ENCODE measurements at places on chromosomes 1 and 21.

GRCh38 chr21:31866077-31866511 lies 6.7 kb upstream of the HUNK start:
- peak; percentile 59 for DNase-seq

DNA sequence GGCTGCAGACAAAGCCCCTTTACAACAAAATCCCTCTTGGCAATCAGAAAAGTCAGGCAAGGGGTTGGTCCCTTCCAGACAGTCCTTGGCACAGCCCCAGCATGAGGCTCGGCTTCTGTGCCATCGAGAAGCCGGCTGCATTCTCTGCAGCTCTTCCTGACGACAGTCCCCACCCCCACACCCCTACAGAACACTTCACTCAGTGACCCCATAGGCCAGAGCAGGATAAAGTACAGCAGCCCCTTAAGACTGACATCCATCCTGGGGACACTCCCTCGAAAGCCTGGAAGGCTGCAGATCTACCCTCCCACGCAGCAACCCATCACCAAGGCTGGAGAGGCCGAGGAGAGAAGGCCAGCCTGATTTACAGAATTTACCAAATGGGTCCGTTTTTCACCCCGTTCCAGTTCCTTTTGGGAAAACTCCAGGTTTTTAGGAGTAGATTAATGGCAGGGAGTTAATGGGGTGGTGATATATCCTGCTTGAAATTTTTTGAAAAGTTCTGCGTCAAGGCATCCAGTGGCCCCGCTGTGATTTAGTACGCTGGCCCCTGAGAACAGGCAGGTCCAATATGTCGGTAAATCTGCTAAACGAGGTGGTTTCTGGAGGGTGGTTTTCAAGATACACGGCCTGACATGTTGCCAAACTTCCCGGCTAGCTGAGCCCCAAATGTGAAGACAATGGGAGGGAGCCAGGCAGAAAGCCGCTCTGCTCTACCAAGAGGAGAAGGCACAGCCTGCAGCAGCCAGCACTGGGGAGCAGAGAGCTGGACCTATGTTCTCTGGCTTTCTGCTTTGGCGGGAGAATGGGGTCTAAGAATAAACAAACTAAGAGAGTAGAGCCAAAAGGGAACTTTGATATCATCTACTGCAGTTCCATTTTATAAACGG lies 81.7 kb downstream of the SSBP3 start:
- no peak for DNase-seq

DNA sequence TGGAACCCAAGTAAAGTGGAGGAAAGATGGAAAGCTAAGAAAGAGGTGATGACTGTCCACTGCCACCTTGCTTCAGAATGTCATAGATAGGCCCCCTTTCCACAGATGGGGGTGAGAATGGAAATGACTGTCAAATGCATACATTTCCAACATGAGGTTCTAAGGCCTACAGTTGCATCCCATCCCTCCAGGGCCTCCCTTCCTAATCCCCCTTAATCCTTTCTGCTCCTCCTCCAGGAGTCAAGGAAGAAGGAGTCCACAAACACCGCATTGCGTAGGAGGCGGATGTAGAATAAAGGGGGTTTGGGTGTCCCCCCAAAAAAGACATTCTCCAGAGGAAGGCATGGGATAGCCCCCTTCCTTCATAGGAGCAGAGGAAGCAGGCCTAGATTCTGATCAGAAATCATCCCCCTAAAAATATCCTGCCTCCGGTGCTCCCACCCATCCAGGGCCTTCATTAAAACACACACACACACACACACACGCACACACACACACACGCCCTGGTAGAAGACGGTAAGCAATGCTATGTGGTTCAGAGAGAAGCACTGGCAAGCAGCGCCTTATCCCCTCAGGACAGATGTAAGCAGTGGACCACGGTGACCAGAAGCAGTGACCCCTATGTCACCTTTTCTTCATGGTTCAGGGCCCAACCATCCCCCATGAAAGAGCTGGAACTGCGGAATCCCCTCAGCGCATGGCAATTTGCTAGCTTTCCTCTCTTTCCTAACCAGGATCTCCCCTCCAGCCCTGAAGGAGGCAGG lies 2.0 kb downstream of the SV2A start:
- DNase-seq, result no peak

DNA sequence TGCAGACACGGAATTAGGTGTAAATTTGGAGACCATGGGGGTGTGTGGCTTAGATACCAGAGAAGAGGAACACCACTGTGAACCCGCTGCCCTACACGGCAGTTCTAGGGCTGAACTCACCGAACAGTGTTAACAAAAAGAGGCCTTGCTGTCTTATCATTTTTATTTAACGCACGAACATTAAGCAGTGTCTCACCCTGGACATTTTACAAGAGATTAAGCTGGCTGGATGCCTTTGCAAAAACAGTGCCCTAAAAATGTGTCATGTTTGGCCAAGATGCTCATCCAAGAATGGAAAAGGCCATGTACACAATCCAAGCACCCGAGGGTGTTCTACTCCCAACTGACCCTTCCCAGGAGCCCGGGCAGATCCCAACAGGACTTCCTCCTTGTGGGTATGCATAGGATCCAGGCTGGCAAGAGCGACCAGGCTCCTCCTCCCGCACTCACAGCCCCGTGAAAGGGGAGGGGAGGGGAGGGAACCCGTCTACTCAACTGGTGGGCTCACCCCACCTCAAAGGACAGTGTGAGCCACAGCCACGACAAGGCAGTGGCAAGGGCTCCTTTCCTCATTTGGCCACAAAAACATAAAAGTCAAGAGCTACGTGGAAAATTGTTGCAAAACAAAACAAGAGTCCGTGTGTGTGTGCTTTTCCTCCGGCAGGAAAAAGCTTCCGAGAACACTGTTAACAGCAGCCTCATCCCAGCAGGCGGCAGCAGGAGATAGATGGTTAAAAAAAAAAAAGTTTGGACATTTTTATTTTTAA lies 20.3 kb downstream of the C2CD2 start:
- DNase-seq, result peak; percentile 65

- no peak for DNase-seq
Observed at GRCh38 chr1:73659136-73659535, 538.8 kb downstream of the LRRIQ3 start.

- peak; percentile 36 for DNase-seq
Observed at GRCh38 chr1:245108909-245109308, 45.9 kb upstream of the KIF26B start.

GRCh38 chr1:233453433-233454200 lies 126.1 kb downstream of the MAP3K21 start:
- no peak for DNase-seq

DNA sequence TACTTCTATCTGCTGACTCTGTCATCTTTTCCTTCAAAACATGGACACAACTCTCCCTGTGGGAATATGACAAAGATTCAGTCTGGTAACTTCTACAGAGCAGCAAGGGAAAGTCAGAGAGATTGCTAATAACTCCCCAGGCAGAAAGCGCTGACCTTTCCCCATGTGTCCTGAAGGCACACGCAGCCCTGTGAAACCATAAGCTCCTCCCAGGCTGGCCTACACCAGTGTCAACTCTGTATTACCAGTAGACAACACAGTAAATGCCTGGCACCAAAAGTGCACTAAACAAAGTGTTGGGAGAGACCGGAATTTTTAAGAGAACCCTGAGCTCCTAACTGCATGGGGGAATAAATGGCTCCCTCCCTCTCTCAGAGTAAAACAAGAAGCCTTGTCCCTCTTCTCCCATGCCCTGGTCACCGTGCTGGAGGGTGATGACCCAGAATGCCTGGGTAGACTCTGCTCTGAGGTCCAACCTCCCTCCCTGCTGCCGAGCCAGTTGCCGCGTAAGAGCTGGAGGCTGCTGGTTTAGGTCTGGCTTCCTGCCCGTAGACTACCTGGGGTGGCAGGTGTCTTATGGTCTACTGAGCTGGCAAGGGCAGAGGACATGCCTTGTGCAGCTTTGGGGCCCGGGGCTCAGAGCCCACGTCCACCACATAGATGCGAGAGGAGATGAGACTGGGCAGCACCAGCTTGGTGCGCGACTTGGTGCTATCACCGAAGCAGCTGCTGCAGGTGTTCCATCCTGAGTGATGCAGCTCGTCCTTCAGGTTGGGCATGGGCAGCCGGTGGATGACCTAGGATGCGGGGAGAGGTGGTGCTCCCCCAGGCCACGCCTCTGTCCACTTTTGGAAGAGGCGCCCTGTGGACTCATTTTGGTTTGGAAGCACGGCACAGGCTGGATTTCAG lies 3.9 kb downstream of the SELENBP1 start:
- DNase-seq, result no peak

DNA sequence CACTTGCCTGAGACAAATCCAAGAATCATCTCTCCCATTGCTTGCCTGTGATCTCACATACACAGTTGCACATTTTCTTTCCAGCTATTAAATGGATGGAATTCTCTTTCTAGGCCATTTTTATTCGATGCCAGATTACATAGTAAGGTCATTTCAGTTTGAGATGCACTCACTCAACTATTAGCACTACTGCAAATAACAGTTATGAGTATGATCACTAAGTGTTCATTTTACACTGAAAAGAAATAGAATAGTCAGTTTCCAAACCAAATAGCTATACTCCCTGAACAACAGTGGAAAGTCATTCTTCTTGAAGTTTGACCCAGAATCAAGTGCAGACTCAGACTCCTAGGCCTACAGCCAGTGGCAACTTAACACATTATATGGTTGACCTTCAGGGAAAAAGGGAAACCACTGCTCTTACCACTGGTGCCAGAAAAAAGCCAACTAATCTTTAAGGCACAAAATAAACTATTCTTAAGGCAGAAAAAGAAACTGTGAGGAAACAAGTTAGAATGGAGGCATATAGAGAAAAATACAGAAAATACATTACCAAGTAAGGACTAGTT lies 31.5 kb downstream of the WNT2B start:
- no peak for DNase-seq

GRCh38 chr1:208081972-208082371 lies 162.2 kb downstream of the PLXNA2 start:
- no peak for DNase-seq

GRCh38 chr1:15018767-15019166 lies 134.8 kb upstream of the TMEM51 start:
- DNase-seq, result no peak

- DNase-seq, result peak; percentile 16
Observed at GRCh38 chr1:16367968-16368890, 1.2 kb downstream of the SZRD1 start.

GRCh38 chr1:21659099-21659923 lies 9.8 kb downstream of the RAP1GAP start:
- DNase-seq, result peak; percentile 60

DNA sequence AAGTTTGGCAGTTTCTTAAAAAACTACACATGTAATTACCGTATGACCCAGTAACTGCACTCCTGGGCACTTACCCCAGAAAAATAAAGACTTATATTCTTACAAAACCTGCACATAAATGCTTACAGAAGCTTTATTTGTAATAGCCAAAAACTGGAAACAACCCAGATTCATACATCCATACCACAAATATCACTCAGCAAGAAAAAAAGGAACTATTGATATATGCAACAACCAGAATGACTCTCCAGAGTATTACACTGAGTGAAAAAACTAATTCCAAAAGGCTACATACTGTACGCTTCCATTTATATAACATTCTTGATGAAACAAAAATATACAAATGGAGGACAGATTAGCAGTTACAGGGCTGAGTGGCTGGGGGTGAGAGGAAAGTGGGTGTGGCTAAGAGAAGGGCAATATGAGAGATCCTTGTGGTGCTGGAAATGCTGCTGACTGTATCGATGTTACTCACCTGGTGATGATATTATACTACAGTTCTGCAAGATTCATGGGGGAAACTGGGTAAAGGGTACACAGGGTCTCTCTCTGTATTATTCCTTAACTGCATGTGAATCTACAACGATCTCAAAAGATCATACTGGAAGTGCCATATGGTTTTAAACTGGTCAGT lies 96.0 kb upstream of the GNG4 start:
- no peak for DNase-seq

DNA sequence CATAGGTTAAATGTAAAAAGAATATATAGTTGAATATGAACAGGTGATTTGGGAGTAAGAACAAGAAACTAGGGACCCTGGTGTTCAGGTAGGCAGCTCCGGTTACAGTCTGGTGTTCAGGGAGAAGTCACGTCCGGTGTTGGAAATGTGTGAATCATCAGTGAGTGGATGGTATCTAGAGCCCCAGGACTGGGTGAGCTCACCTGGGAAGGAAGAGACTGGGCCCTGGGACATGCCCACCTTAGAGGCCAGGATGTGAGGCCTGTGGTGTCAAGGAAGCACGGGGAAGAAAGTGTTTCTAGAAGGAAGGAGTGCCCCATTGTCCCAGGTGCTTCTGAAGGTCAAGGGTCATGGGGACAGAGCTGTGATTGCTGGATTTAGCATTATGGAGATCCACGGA lies 1.5 kb upstream of the GJB3 start:
- DNase-seq, result peak; percentile 96

GRCh38 chr1:57116871-57117270 lies 151.1 kb upstream of the C8B start:
- DNase-seq, result no peak

DNA sequence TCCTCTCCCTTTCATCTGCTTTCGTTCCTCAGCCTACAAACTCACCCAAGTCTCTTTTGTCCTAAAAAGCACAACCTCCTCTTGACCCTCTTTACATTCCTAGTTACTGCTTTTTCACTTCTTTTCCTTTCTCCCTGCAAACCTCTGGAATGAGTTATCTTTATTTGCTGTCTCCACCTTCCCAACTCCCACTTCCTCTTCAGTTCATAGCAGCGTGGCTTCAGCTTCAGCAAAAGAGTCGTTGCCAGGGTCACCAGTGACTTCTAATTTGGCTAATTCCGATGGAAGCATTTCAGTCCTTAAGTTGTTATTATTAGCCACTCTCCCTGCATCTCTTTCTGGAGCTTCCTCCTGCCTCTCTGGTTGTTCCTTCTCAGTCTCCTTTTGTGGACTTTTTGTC lies 6.2 kb upstream of the TMEM54 start:
- no peak for DNase-seq

DNA sequence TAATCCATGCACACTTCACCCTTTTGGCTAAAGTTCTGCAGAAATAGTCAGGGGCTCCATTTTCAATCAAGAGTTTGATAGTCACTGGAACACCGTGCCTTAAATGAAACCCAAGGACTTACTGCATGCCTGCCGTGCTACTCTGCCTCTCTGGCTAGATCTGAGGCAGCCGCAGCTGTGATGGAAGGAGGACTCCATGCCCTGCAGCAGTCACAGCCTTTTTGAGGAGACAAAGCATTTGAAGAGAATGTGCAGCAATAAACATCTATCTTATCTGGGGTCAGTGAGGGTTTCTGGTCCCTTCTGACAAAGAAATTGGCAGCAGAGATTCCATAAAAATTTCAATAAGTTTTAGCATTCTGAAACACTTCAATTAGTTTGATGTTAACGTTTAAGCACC lies 78.0 kb downstream of the BCAR3 start:
- no peak for DNase-seq
